ENCODE measurements at places on chromosomes 7 and 10.

- DNase-seq, result no peak
Measured at GRCh38 chr7:17681965-17682364, 258.3 kb downstream of the SNX13 start.

DNA sequence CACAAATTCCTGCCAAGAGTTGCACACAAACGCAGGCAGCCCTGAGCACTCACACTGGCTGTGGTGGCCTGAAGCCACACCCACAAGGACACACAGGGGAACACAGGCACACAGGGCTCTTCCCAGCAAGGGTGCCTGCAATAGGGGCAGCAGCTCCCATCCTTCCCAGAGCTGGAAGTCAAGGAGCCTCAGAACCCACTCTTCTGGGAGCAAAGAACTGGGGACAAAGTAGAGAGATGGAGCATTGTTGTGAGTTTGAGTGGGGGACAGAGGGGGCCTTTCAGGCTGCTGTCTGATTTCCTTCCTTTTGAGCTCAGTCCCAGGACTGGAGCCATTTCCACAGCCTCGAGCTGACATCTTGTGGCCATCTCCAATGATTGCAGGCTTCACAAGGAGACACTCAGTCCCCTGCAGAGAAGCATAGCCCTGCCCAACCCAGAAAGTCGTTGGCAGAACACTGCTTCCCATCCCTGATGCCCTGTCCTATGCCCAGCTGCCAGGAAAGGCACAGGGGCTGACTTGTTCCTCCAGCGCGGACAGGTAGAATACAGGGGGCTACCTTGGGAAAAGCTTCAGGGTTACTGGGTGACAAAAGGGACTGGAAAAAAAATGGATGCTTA lies 34.4 kb upstream of the SLF2 start:
- peak; percentile 80 for DNase-seq

DNA sequence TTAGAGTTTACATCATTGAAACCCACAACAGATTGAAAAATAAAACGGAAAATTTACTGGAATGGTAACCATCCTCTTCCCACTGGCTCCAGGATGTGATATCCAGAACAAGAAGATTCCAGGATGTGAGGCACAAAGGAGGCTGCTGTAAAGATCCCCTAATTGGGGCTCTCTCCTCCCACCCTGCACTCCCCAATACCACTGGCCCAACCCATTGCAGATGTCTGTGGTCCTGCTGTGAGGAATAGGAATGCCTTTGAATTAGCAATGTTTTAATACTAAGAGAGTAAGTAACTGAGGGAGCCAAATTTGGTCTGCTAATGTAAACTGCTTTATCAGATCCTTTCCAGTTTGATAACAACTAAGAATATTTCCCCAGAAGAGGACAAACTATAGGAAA lies 225.9 kb upstream of the INHBA start:
- DNase-seq, result no peak

- peak; percentile 85 for DNase-seq
Measured at GRCh38 chr7:2510909-2511768, 8.4 kb upstream of the LFNG start.

DNA sequence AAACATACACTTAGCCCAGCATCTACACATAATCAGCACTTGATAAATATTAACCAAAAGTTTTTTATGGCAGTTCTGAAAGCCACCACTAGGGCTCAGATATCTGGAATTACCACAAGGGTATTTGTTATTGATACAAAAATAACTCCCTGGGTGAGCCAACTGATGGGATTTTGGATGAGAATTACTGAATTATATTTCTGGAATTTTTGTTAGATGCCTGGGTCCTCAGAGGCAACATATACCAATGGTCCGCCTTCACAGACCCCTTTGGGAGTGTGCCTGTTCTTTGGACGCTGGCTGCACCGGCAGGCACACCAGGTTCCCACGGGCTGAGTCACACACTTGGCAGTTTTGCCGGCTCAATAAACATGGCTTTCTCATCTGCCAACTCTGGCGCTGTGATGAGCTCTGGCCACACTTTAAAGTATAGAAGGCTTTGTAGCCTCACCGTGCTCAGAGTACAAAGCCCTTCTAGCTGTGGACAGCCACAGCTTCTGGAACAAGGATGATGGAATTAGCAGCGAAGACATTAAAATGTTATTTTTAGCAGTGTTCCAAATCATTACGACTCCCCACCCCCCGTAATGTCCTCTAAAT lies 24.5 kb upstream of the EEPD1 start:
- peak; percentile 48 for DNase-seq

DNA sequence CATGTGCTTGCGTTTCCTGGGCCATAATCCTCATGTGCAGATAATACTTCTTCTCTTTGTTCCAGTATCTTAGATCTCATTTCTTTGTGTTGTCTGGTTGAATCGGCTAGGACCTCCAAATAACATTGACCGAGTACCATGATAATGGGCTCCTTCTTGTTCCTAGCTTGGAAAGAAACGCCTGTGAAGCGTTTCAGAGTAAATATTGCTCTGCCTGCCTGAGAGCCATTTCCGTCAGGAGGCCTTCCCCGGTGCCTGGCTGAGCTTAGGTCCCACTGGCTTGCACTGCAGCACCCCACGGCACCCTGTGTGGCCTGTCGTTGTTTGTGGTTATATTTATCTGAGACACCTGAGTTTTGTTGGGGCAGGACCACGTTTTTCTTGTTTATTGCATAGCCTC lies 17.7 kb downstream of the FOXK1 start:
- DNase-seq, result no peak
